Amniotic stem cell (primary cell): ENCODE measurements at places on chromosomes 2 and 18.
A peak's percentile ranks its signal among the peaks of the same experiment; 100 is the strongest.

DNA sequence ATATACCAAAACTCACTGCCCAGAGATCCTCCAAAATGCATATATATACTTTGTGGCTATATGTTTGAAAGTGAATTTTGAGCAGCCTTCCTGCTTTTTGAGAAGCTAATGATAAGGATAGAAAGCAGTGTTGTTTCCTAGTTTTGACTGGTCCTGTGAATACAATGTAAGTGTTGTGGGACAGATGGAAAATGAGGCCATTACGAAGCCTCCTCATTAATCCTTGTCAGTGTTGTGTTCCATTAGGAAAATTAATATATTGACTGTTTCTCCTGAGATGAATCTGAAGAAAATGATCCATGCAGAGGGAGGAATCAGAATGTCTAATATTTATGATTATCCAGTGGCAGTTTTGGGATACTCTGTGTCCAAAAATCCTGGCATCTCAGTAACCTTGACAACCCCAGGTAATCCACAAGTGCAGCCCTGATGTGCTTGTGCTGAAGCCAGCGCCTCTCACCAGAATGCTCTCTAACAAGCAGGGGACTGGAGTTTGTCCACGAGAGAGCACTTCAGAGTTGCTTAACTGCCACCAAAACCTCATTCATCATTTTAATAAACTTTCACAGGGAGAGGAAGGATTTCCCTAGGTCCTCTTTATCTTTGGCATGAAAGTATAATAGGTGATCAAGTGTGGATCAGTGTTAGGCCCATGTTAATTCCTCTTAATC, 418.6 kb downstream of the CMPK2 start:
- no peak for DNase-seq

GRCh38 chr2:206324869-206325268, 50.4 kb downstream of the ZDBF2 start:
- DNase-seq = no peak

GRCh38 chr2:78779761-78780160, 245.7 kb upstream of the REG3G start:
- no peak for DNase-seq

DNA sequence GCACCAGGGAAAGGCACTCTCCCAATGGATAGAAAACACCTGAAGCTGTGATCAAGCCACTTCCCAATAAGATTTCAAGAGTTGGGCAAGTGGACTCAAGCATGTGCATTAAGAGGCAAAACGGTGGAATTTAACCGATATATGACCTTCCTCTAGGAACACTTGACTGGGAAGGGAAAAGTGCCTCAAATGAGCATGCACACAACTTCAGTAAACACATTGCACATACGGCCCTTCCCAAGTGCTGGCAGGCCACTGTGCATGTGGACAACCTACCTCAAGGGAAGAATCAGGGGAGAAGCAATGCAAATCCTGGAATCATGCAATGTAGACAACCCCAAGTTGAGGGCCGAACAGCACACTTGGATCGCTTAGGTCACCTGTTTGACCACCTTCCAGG, 23.9 kb upstream of the SH3RF3 start:
- no peak for DNase-seq

DNA sequence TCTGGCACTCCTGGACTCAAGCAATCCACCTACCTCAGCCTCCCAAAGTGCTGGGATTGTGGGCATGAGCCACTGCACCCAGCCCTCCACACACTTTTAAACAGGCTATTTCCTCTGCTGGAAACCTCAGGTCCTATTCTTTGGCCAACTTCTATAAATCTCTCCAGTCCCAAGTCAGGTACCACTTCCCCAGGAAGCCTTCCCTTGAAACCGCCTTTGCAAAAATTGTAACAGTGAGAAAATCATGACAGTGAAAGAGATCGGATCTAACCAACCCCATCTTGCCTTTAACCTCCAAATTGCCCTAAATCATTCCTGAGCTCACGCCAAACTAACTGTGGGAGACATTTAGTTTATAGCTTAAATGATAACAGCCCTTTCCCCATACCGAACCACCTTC, 67.3 kb upstream of the CABLES1 start:
- DNase-seq = no peak

GRCh38 chr2:210428393-210429179, 48.0 kb downstream of the LANCL1 start:
- no peak for DNase-seq

GRCh38 chr2:207163053-207163755, 2.5 kb downstream of the KLF7 start:
- DNase-seq = peak; percentile 54

- DNase-seq = no peak
Observed at GRCh38 chr2:191641609-191642008, 36.3 kb upstream of the NABP1 start.

GRCh38 chr18:33960417-33960816, 264.3 kb downstream of the NOL4 start:
- DNase-seq = no peak

- no peak for DNase-seq
Observed at GRCh38 chr18:46578987-46579386, 78.0 kb downstream of the LOXHD1 start.

GRCh38 chr2:1864301-1864980, 120.1 kb upstream of the PXDN start:
- no peak for DNase-seq

DNA sequence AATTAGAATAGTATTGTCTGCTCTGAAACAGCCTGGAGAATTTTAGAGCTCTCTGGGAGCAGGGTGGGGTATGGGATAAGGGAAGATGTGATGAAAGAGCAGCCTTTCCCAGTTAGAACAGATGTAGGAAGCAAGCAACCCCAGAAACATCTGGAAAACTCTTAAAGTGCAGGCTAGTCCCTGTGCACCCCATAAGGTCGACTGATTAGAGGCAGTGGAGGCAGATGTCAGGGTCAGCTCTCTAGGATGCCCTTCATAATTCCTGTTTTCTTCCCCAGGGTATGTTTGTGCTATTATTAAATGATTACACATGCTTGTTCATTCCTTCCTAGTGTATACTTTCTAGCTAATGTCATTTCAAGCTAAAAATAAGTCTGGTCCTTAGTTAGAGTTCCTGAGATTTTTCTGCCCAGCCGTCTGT, 41.7 kb downstream of the PTPRM start:
- no peak for DNase-seq

DNA sequence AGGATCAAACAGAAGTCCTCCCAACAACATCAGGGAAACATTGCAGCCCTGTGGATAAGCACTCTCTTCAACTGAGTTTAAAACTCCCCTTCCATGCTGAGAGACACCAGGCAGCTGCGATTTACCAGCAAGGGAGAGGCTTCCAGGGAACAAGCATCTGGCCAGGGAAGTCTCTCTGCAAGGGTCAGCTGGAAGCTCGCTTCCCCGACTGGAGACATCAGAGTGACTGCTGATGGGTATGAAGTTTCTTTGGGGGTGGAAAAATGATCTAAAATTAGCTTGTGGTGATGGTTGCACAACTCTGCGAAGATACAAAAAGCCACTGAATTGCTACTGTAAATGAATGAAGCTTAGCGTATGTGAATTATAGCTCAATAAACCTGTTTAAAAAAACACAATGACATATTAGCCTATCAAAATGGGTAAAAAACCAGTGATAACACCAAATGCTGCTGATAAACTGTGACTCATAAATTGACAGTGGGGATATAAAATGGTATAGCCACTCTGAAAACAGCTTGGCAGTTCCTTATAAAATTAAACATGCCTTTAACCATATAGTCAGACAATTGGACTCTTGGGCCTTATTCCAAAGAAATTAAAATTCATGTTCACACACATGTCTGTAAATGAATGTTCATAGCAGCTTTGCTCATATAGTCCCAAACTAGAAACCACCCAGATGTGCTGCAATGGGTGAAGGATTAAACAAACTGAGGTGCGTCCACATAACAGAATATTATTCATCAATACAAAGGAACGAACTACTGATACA, 1082.0 kb downstream of the SOCS6 start:
- no peak for DNase-seq

DNA sequence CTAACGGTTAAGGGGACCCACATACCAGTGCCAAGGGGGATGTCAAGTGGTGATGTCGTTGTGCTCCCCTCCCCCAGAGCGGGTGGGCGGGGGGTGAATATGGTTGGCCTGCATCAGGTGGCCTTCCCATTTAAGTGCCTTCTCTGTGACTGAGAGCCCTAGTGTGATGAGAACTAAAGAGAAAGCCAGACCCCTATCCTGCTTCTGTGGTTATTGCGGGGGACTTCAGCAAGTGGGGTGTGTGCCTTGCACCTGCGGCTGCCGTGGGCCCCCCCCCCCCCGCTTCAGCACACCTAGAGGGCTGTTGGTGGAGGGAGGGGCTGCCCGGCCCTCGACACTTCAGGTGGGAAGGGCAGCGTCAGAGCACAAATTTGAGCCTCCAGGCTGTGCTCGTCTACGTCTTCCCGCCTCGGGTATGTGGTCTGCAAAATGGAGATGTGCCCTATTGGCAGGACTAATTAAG, 6.1 kb downstream of the CTDSP1 start:
- no peak for DNase-seq

DNA sequence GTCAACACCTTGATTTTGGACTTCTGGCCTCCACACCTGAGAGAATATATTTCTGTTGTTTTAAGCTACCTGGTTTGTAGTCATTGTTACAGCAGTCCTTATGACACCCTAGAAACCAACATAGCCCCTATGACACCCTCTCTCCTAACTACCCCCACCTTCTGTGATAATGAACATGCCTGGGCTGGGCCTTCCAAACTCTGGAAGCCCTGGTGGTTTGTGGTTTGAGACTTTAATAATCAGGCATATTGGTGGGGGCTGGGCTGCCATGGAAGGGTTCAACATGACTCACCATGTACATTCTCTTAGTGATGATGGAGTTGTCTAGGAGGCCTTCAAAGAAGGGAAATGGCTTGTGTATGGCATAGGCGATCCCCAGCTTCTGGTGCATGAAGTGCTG, 3.3 kb downstream of the SP110 start:
- no peak for DNase-seq

DNA sequence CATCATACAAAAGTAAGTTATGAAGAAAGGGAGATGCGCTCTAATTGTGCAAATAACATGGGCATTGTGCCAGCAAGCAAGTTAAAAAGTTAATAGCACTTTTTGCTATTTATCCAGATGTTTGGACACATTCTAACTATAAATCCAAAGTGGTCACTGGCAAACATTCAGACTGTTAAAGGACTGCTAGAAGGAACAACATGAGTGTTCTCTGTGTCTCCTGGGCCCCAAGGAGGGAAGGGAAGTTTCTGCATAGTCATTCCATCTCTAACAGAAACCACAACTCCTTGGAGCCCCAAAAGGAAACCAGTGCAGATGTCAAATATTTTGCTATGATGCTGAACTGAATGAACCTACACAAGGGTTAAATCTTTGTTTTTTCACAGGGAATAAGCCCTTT, 213.3 kb upstream of the HNRNPA3 start:
- DNase-seq = no peak

DNA sequence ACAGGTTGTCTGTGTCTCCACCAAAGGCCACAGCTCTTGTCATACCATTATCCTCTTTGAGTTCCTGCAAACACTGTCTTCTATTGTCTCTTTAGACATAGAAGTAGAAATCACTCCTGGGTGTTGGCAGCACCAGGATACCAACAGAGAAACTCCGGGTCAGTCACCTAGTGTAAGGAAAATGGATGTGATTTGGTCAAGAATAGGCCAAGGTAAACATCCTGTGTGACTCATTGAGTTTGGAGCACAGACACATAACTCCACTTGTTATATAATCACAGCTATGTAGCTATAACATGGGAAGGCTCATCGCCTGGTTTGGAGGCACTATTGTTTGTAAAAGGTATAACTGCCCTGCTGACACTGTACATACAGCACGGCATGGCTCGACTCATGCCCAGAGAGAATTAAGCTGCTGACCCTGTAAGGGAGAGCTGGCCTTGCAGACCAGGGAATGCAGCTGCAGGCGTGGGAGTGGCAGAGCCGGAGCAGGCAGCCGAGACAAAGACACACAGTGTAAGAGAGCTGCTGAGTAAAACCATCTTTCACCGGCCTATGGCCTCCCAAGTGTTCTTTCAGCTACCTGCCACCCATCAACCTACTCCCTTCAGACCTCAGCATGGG, 3.4 kb upstream of the TXNL1 start:
- DNase-seq = no peak

DNA sequence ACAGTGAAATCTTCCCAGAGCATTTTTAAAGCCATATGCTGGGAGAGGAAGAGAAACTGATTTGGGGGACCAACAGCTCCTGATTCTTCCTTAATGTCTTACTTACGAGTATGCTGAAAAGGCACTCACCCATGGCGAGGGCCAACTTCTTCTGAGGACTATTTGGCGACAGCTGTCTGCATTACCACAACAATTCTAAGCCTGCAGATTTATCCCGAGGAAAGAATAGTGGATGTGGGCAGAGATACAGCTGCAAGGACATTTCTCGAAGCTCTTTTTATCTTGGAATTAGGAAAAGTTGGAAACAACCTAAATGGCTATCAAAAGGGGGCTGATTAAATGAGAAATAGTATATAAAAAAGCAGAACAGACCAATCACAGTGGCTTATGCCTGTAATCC, 40.3 kb upstream of the FHL2 start:
- DNase-seq = no peak

DNA sequence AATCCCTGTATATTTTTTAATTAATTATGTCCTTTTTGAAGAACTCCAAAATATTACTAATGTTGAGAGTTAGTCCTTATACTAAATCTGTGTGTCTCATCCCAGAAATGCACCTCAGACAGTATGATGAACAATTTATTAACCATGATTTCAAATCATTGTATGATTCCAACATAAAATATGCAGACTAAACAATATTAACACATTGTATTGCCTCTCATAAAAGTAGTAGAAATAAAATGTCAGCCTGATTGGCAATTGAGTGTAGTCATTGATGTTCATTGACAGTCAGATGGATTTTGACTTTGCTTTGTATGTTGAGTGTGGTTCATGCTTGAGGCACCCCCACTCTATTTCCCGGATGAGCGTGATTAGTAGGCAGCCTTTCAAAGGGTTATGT, 57.5 kb downstream of the KCTD18 start:
- DNase-seq = no peak

DNA sequence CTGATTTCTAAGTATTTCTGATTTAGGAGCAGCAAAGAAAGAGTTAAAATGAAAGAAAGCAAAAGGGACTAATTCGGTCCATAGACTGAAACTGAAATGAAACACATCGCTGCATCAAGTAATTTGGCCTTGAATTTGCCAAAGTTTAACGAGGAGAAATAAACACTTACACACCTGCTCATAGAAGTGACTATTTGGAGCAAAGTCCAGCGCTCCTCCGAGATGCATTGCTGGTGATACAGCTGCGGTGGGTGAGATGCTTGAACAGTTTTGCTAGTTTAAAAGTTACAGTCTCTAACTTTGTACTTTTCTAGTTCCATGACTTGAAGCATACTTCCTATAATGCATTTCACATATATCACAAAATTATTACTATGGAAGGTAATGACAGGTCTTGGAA, 18.3 kb downstream of the GALR1 start:
- DNase-seq = no peak

- no peak for DNase-seq
Observed at GRCh38 chr2:15890936-15891905, 49.1 kb upstream of the MYCN start.

GRCh38 chr2:8540552-8541055, 141.3 kb upstream of the ID2 start:
- no peak for DNase-seq
